Lower lobe of right lung (tissue), 2 donors: ENCODE measurements at places on chromosomes 5 and 9.

GRCh38 chr5:10441992-10442435 lies 335 bp downstream of the ROPN1L start:
- DNase-seq, result no peak

DNA sequence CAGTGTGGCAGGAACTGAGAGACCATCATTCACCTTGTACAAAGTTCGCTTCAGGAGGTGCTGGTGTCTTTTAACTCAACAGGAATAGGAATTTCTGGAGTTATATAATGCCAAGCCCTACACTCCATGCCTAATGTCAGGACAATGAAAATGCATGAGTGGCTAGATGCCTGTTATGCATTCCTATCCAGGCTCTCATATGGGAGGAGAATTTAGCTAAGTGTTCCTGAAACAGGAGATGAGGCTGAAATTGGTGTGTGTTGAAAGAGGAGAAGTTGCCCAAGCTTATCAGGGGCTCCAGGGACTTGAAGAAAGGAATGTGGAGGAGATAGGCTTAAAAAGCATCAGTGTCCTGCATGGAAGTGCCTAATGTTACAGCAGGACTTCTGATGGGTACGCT lies 26.8 kb upstream of the PRUNE2 start:
- DNase-seq, result no peak

DNA sequence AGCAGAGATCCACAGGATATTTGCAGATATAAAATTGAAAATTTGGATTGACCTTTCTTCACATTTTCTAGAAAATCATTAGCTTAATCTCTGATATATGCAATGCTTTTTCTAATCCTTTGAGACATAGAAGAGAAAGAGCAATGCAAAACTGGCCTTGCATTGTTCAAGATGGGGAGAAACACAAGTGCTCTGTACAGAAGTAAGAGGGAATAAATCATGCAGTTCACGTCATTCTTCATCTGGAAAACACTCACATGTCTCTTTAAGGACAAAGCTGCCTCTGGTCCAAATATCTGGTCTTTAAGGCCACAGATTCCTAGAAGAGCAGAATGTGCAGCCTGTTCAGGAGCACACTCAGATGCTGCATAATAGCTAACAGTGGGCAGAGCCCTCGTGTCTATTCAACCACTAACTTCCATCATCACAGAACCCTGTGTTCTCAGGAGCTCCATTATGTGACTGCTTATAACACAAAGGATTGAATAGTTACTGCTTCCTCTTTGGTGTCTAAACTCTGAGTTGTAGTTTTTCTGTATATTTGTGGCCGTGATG lies 277.5 kb downstream of the PLK2 start:
- no peak for DNase-seq

- no peak for DNase-seq
Observed at GRCh38 chr5:88734983-88735382, 148.0 kb downstream of the MEF2C start.

DNA sequence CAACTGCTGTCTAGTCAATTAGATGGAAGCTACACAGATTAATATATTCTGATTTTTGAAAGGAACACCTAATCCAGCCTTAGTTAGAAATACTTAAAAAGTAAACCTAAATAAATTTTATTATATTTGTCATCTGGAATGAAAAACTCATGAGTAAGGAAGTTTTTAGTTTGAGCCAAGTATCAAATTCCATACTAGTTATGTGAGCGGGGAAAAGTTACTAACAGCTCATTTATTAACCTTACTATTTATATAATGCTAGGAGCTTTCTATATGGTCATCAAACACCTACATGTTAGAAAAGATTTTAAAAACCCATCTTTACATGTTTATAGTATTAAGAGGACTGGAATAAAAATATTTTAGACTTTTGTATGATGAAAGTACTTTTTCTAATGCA lies 41.6 kb upstream of the POU5F2 start:
- no peak for DNase-seq

GRCh38 chr5:145465474-145466263 lies 369.5 kb downstream of the PRELID2 start:
- no peak for DNase-seq
